Activated CD4-positive, alpha-beta T cell treated with anti-CD3 and anti-CD28 coated beads, Interleukin-2, Interleukin-4, amounts not matched to agents 100 ng/mL and 50 ng/mL, durations not matched to agents 16 hours and 8 hours (primary cell): ENCODE measurements at places on chromosomes 12 and 14.
A peak's percentile ranks its signal among the peaks of the same experiment; 100 is the strongest.

DNA sequence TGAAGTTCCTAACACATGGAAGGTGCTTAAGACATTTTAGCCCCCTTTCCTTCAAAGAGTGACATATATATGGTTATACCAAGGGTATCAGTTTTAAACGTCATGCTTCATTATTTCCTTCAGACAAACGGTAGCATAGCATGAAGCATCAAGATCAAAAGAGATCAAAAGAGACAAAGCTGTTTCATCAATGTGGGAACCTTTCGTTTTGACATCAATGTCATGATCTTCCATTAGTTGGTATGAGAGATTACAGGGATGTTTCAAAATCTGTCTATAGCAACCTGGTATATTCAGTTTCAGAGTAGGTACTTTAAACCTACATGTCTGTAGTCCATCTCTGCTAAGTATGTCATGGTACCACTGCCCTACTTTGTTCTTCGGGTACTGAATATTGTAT, 28.3 kb downstream of the PUS7L start:
- DNase-seq: peak; percentile 30

DNA sequence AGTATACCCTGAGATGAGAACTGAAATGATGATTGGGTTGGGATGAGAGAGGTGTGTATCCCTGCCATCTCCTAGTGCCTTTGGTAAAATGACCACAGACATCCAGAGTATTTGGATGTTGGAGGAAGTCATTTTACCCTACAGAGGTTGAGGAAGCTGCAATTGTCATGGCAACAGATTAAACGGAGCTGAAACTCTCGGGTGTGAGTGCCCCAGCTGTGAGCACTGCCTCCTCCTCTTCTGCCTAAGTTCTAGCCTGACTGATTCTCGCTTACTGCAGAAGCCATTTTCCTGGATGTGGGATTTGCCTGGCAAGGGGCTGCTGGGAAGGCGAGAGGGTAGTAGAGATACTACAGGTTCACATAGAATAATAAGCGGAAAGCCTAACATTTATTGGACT, 10.3 kb upstream of the PPP4R4 start:
- no peak for DNase-seq

DNA sequence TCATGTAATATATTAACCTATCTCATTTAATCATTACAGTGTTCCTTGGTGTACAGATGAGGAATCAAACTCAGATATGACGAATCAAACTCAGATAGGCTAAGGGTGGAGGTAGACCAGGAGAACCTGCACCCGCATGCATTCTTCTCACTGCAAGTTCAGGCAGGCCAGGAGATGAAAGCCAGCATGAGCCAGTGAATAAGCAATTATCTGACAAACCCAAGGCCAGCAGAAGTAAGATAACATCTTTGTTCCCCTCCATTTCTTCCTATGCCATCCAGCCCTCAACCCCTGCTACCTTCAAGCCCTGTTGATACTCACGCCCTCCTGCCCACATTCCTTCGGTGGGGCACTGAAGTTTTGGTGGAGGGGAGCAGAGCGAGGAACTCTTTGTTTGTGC, 152.2 kb downstream of the ETV6 start:
- no peak for DNase-seq

DNA sequence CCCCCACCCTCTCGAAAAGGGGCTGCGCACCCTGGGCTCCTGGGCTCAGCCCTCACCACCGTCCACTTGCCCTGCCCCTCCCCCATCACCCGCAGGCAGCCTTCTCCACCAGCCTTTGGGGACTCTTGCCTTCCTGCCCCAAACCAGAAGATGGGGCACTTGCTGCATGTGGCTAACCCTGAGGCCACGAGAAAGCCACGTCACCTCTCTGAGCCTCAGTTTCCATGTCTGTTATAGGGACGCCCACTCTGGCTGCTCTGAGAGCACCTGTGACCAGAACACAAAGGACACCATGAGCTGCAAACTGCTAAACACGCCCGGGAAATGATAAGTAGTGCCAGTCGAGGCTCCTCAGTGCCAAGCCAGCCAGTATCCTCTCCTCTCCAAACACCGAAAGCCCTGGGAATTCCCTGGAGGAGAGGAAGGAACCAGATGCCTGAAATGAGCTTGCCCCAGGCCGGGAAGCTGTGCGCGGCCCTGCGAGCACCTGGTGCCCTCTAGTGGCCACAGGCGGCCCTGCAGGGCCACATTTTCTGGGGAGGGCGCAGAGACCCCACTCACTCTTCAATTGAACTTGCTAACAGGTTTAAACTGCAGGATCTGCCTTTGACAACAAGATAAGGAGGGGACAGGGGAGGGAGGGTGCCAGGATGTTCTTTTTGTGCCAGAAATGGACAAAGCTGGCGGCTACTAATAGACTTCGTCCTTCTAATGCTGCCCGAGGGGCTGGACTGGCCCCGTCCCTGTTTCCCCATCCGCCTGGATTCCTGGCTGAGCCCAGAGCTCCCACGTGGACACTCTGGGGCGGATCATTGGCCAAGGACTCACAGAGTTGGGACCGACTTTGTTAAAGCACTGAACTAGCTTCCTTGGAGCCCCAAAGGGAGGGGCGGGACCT, 10.2 kb upstream of the SERPINA9 start:
- peak; percentile 43 for DNase-seq

GRCh38 chr14:71190770-71191374, 283.6 kb downstream of the PCNX1 start:
- DNase-seq: no peak

DNA sequence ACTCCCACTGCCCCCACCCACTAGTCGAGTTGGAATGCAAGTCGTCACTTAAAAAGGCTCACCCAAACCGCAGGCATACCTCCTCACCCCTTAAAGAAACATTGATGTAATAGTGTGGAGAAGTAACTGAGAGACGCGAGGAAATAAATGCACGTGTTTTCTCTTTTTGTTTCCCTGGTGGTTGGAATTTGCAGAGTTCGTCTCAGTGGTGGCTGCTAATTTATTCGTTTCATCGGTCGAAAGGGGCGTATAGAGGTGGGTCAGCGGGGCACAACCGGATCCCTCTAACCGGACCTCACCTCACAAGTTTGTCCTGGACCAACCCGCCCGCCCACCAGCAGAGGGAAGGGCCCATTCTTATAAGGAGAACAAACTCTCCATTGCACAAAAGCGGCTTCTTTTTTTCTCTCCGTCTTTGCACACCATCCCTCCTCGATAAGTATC, 5.0 kb upstream of the NPAS3 start:
- DNase-seq: no peak

DNA sequence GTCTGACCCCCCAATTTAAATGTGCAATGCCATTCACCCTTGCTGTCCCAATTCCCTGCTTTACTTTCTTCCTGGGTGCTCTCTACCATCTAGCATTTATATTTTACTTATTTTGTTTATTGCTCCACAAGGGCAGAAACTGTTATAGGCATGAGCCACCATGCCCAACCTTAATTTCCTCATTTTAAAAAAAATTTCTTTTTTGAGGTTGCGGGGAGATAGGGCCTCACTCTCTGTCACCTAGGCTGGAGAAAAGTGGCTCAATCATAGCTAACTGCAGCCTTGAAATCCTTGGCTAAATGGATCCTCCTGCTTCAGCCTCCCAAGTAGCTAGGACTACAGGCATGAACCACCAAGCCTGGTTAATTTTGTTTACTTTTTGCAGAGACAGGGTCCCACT, 13.0 kb downstream of the HPD start:
- DNase-seq: no peak
